Cortex of kidney (tissue), 1 donor: ENCODE measurements at places on chromosomes 11 and 22.

GRCh38 chr22:30855266-30855665, 113.3 kb downstream of the MORC2 start:
- no peak for DNase-seq

DNA sequence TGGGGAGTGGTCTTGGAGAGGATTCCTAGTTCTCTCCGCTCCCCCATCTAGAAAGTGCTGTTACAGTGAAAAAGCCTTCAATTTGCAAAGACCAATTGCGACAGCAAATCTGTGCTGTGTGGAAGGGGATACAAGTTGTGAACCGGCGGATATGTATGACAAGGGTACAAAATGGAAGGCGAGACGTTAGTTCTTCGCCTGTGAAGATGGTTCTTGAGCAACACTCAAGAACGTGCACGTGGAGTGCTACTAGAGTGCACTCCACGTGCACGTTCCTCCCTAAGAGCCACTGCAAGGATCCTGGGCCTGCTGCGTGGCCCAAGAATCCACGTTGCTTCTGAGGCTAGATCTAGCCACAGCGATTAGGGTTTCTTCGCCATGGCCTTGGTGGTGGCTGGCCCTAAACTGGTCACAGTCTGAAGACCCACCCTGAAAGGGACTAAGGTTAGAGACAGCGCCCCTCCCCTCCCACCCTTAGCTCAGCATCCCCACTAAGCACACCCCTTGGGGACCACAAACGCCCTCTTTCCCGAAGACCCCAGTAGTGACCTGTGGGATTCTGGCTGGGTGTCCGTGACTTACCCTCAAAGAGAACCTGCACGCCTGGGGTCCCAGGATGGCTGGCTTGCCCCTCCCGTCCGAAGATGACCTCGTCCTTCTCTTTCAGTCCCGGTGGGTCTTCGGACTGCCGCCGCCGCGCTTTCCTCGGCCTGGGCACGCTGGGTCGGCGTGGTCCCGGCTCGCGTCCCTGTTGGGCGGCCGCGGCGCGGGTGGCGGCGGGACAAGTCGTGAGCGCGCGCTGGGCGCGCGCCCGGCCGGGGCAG, 519 bp upstream of the PDE3B start:
- DNase-seq, result no peak

- DNase-seq, result no peak
Measured at GRCh38 chr11:112174789-112175598, at the start of gene BCO2. Gene BCO2, plus strand, starts transcription at chr11:112175512. Its CDS starts 90 bp downstream, at chr11:112175602.

DNA sequence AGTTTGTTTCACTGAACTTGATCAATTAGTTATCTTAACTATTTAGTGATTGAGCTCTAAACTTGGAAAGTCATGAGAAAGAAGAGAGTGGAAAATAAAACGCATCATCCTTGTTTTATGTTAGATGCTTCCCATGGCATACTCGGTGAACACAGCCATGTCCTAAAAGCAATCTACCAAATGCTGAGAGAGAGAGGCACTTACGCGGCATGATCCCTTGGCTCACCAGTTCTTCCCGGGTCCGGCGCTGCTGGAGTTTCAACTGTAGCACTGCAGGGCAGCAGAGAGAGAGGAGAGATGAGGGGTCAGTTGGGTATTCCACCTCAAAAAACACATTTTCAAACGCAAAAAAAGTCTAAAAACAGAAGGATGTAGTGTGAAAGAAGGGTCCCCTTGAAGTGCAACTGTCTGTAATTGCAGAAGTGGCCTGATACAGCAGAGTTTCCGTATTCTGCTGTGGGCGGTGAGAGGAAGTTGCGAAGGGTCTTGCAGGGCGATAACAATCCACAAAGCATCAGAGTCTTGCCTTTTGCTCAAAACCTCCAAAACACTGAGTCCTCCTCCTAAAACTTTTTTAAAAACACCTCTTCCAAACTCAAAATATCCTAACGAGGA, 92.7 kb downstream of the SGSM3 start:
- no peak for DNase-seq

- no peak for DNase-seq
Measured at GRCh38 chr22:48636746-48637145, 1190.9 kb downstream of the BRD1 start.

DNA sequence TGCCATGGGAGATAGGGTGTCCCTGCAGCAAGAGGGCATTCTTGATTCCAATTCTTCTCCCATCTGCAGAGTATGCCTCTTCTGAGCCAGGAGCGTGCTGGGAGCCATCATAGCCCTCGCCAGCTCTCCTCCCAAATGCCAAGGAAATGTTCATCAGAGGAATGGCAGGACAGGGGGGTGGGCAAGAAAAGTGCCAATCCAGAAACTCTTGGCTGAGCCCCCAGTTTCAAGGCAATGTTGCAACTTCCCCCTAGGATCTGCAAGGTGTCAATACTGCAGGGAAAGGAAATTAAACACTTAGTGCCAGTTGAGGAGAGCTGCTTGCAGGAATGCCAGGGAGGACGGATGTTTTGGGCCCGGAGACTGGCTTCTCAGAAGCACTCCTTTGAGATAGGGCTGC, 94.8 kb upstream of the PRDM11 start:
- no peak for DNase-seq

DNA sequence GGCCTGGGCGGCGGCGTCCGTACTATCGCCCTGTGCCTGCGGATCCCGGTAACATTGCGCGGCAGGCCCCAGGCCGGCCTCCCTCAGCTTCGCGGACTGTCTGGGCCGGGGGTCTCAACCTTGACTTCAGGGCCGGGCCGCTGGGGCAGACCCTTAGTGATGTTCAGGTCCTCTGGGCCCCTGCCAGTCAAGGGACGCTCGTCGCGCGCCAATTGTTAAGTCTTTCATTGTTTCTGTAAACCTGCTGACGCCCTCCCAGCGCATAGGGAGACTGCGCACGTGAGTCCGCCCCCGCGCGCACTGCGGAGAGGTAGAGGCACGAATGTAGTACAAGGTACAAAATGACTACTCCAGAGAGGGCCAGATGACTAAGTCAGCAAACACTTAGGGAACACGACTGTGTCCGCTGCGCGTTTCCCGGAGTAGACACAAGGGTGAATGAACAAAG, 451 bp upstream of the HDHD5 start:
- DNase-seq, result no peak

DNA sequence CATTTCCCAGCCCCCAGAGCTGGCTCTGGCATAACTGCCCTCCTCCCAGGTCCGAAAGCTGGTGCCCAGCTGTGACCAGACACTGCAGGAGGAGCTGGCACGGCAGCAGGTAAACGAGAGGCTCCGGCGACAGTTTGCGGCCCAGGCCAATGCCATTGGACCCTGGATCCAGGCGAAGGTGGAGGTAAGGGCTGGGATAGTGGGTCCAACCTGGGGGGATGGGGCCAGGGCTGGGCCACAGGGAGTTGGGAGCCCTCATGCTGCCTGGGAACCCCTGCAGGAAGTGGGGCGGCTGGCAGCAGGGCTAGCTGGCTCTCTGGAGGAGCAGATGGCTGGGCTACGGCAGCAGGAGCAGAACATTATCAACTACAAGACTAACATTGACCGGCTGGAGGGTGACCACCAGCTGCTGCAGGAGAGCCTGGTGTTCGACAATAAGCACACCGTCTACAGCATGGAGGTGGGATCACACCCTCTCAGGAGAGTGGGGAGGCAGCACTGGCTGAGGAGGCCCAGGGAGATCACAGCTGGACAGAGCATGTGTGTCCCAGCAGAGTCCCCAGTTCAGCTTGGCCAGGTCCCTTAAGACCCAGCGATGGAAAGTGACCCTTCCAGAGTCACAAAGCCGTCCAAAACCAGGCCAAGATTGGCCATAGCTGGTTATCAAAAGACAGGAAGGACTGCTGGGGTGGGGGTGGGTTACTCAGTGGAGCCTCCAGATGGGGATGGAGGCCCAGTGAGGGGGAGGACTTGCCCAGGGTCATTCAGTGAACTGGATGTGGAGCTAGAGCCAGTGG, 7.0 kb downstream of the CTSF start:
- no peak for DNase-seq

DNA sequence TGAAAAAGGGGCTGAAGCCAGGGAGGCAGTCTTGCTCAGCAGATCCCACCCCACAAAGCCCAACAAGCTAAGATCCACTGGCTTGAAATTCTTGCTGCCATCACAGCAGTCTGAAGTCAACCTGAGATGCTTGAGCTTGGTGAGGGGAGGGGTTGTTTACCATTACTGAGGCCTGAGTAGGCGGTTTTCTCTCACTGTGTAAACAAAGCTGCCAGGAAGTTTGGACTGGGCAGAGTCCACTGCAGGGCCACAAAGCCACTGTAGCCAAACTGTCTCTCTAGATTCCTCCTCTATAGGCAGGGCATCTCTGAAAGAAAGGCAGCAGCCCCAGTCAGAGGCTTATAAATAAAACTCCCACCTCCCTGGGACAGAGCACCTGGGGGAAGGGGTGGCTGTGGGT, 746.1 kb upstream of the LRRC4C start:
- DNase-seq, result no peak

DNA sequence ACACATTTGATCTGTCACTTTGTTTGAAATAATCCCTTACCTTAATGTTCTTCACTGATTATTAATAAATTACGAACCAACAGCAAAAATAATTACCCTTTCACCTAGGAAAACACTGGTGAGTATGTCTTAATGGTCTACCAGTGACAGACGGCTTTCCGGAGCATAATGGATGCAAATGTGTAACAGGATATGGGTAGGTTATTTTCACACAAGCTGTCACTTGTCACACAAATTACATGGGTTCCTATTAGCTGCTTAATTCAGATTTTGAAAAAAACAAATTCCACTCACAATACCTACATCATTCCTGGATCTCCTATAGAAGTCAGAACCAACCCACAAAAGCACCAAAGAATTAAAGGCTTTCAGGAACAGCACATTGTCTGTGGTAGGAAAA, 127.9 kb downstream of the WT1 start:
- DNase-seq, result no peak

- no peak for DNase-seq
Measured at GRCh38 chr11:12247543-12248254, 129.7 kb upstream of the PARVA start.

GRCh38 chr11:36394056-36394455, 98.0 kb downstream of the PRR5L start:
- DNase-seq, result no peak

GRCh38 chr11:79235696-79236095, 205.1 kb downstream of the TENM4 start:
- no peak for DNase-seq

GRCh38 chr22:37659897-37660708, 1.6 kb downstream of the PDXP start:
- no peak for DNase-seq

DNA sequence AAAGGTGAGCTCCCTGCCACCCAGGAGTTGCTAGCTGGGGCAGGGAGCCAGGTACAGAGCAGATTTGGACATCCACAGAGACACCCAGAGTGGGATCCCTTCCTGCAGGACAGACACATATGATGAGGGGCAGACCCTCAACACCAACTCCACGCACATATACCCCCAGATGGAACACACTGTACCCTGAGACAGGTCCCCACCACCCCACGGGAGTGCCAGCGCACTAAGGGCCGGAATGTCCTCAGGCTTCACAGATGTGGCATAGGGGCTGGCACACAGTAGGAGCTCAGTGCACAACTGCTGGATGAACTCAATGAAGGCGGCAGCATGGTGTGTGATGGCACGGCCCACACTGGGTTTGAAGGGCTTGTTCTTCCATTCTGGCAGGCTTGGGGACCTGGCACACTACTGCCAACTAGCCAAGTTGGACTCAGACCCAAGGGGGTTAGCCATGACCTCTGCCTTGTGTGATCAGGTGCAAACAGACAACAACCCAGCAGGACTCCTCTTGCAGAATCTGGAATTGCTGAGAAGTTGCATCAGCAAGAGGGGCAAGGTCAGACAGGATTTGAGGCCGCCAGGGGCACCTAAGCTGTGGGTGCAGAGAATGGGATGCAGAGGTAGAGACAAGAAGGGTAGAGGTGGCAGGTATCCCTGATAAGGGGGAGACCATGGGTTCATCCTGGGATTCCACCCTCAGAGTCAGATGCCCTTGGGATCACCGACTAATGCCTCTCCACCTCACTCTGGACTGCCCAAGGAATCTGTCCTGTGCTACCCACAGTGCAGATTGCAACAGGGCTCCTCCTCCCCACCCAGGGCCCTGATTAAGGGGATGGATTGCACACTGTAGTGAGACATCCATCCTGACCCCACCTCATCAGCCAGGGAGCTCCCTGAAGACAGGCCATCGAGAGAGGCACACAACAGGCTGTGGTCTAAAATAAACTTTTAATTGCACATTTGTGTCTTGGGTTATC, 2.4 kb downstream of the C22orf15 start:
- no peak for DNase-seq

DNA sequence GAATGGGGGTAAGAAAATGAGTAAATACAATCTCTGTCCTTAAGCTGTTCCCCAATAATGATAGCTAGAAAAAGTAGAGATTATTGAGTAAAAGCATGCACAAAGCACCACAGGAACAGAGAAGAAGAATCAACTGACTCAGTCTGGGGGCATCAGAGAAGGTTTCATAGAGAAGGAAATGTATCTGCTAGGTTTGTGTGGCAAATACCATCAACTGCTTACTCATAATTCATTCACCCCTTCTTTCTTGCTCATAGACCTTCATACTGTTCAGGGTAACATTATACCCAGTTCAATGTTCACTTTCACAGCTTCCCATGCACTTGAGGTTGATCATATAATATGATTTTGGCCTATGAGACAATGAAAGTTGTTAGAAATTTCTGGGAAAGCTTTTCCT, 85.2 kb upstream of the SCUBE2 start:
- DNase-seq, result no peak

DNA sequence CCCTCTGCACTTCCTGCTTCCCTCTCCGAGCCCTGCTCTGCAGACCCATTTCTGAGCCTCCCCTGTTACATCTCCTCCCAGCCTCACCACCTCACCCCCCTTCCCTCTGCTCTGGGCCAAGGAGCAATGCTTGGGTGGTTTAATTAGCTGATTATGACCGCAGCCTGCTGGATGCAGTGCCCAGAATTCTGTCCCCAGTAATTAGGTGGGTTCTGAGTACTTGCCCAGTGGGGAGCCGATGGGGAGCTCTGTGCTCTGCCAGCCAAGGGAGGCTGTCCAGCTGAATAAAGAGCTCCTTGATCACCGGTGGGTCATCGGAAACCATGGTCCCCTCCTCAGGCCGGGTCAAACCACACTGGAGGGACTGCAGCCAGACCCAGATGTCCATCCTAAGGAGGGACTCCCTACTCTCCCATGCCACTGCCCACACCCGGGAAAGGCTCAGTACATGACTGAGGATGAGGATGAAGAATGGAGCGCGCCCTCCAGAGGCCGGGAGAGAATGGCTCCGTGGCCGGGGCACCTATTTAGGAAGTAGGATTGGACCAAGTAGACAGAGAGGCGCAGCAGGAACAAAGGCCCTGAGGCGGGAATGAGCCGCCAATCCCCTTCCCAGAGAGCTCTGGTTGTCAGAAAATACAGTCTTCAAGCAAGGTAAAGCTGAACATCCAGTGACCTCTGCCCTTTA, 9.1 kb downstream of the ARRB1 start:
- no peak for DNase-seq

DNA sequence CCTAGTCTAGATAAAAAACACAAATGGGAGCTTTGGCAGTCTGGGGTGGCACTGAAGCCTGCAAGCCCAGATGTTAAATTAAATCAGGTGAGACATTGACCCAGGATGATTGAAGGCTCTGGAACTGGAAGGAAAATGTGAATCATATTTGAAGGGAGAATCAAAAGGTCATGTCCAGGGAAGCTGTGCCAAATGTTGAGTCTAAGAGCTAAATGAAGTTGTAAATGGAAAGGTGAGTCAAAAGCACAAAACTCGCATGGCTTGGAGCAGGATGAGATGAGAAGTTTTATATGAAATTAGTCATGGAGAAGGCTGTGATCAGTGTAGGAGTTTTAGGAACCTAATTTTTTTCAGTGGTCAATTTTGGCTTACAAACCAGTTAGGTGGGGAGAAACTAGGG, 301.1 kb downstream of the BLID start:
- no peak for DNase-seq

GRCh38 chr11:98060759-98061158, 960.0 kb upstream of the CNTN5 start:
- DNase-seq, result no peak
